ENCODE measurements at places on chromosomes 3 and 15.

- no peaks in the 10 kb centered on the region for H3K27me3 ChIP-seq
- no peak overlapping the region for H3K4me3 ChIP-seq
- H3K4me1 ChIP-seq: no peaks in the 10 kb centered on the region
These were observed 36.8 kb upstream of the TBL1XR1 start for GRCh38 chr3:177234121-177234520.

DNA sequence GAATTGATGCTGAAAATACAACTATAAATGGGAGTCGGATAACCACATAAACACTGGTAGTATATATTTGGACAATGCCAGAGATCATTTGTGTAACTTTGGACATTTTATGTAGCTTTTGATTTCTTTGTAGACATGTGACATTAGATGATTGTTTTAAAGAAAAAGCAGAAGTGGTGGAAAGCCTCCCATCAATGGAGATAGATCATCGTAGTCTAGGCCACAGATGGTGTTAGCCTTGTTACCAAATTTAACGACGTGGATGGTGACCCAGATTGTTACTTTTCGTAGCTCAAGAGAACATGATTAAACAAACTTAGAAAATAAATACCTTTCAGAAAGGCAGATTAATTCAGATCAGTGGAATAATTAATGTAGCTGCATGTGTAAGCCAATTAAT, 8.8 kb downstream of the CACNA1D start:
- H3K27ac ChIP-seq: no peak overlapping the region
- H3K36me3 ChIP-seq: peaks cover 17% of the 10 kb centered on the region
- DNase-seq: no peak
- H3K4me3 ChIP-seq: no peak overlapping the region
- H3K4me1 ChIP-seq: peaks cover 24% of the 10 kb centered on the region

- no peaks in the 10 kb centered on the region for H3K36me3 ChIP-seq
- H3K4me3 ChIP-seq: no peak overlapping the region
- peaks cover 75% of the 10 kb centered on the region for H3K27me3 ChIP-seq
- H3K4me1 ChIP-seq: no peaks in the 10 kb centered on the region
- no peak overlapping the region for H3K27ac ChIP-seq
- DNase-seq: peak; percentile 17
These were observed 6.3 kb upstream of the SCN5A start for GRCh38 chr3:38655708-38656300.

- DNase-seq: no peak
- H3K4me3 ChIP-seq: no peak overlapping the region
- H3K27ac ChIP-seq: no peak overlapping the region
- no peaks in the 10 kb centered on the region for H3K27me3 ChIP-seq
- H3K4me1 ChIP-seq: peaks cover 15% of the 10 kb centered on the region
- H3K36me3 ChIP-seq: peaks cover 6% of the 10 kb centered on the region
These were observed 11.3 kb downstream of the BMF start for GRCh38 chr15:40097096-40097967.

DNA sequence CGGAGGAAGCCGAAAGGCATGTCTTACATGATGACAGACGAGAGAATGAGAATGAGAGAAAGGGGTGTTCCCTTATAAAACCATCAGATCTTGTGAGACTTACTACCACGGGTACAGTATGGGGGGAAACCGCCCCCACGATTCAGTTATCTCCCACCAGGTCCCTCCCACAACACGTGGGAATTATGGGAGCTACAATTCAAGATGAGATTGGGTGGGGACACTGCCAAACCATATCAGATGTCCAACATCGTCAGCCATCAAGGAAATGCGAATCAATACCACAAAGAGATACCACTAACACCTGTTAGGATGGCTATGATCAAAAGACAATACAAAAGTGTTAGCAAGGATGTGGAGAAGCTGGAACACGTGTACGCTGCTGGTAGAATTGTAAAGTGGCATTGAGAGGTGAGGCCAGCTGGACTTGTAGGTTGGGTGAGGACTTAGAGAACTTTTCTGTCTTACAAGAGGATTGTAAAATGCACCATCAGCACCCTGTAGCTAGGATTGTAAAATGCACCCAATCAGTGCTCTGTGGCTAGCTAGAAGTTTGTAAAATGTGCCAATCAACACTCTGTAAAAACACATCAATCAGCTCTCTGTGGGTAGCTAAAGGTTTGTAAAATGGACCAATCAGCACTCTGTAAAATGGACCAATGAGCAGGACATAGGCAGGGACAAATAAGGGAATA, 37.5 kb downstream of the VGLL4 start:
- no peak for DNase-seq
- H3K4me3 ChIP-seq: no peak overlapping the region
- no peaks in the 10 kb centered on the region for H3K36me3 ChIP-seq
- H3K27me3 ChIP-seq: no peaks in the 10 kb centered on the region
- no peak overlapping the region for H3K27ac ChIP-seq

DNA sequence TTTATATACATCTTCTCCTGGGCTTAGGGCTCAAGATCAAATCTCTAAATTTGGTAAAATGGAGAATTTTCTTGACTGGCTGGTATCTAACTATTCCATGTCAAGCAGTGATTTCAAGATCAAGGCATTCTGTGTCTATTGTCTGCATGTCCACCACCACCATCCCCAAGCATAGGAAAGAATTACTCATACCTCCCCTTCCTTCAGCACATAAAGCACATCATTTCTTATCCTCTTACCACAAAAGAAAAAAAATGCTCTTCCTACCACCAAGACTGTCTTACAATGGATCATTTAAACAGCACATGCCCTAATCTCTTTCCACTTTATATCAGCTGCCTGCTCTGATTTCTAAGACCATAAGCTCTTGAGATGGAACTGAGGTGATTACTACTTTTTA, 470.5 kb upstream of the THBS1 start:
- H3K4me3 ChIP-seq: no peak overlapping the region
- DNase-seq: no peak
- no peaks in the 10 kb centered on the region for H3K36me3 ChIP-seq

DNA sequence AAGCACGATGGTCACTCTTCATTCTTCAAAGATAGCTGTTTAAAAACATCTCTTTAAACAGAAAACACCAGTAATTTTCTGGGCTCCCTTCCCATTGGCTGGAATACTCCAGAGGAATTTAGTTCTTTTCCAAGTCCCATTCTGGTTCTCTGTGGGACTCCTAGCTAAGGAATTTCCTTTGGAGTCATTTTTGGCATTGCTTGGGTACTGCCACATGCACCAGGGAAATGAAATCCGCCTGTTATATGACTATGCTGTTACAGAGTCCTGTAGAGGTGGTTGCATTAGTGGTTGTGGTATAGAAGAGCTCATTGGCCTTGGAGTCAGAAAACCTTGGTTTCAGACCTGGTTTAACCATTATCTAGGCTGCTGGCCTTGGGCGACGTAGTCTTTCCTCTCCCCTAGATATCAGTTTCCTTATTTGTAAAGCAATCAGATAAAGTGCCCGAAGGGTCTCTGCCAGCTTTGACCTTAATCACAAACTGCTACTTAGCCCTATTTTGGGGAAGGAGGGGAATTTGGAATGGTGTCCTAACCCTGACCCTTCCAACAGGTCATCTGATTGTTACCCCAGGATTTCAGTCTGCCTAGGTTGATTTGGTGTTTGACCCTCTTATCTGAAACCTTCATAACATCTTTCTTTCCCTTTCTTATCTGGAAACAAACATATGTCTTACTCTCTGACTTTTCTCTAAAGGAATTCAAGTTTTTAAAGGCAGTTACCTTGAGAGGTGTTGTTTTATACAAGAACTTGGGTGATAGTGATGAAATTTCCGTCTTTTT, 13.4 kb downstream of the RTP1 start:
- DNase-seq: no peak
- H3K4me1 ChIP-seq: peaks cover 40% of the 10 kb centered on the region
- peaks cover 3% of the 10 kb centered on the region for H3K27me3 ChIP-seq
- H3K36me3 ChIP-seq: no peaks in the 10 kb centered on the region

DNA sequence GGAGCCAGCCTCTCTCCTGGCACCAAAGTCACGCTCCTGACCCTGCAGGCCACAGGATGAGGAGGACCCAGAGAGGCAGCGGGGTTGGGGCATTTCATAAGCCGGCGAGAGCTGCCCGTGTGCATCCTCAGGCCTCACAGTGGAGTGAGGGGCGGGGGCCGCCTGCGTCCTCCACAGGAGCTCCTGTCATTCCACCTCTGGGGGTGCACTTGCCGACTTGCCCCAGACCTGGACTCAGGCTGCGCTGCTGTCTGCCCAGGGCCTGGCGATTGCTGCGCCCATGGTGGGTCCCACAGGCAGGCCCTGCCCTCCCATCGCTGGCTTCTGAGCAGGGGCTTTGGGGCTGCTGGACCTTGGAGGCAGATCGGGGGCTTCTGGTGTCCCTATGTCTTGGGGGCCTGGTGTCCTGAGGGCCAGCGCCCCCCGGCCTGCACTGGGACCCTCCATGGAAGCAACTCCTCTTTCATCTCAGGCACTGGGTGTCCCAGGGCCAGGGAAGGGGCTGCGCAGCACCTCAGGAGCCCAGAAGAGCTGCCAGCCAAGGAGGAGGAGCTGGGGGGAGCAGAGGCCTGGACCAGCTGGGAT, 184.0 kb downstream of the GOLGA6L6 start:
- DNase-seq: no peak
- H3K27me3 ChIP-seq: no peaks in the 10 kb centered on the region
- H3K27ac ChIP-seq: no peak overlapping the region

GRCh38 chr3:94137377-94137776, 74.5 kb downstream of the NSUN3 start:
- no peak for DNase-seq
- no peak overlapping the region for H3K4me3 ChIP-seq
- H3K27ac ChIP-seq: no peak overlapping the region
- no peaks in the 10 kb centered on the region for H3K36me3 ChIP-seq
- H3K4me1 ChIP-seq: no peaks in the 10 kb centered on the region

DNA sequence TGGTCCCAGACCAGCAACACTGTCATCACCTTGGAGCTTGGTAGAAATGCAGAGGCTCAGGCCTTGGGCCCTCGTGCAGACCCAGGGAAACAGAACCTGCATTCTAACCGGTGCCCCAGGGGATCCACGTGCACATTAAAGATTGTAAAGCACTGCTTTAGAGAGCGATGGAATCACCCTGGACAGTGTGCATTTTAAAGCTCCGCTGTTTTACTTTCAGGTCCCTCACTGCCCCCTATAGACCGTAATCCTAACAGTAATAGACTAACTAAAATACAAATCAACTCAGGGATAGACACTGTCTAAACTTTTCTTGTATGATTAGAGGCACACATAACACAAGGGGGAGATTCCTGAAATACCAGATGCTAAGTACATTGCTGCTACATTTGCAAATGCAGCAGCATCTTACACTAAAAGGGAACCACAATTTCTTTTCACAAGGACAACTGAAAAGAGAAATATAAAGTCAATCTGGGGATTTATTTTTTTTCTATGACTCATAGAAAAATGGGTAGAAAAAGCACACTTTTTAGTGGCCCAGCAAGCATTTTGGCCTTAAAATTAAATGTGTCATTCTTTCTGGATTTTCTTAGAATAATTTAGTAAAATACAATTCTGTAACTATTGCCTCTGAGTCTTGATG, 10.5 kb upstream of the SH3GL3 start:
- no peaks in the 10 kb centered on the region for H3K36me3 ChIP-seq
- H3K27me3 ChIP-seq: peaks cover 51% of the 10 kb centered on the region
- no peak overlapping the region for H3K27ac ChIP-seq
- peak; percentile 25 for DNase-seq
- H3K4me3 ChIP-seq: no peak overlapping the region

DNA sequence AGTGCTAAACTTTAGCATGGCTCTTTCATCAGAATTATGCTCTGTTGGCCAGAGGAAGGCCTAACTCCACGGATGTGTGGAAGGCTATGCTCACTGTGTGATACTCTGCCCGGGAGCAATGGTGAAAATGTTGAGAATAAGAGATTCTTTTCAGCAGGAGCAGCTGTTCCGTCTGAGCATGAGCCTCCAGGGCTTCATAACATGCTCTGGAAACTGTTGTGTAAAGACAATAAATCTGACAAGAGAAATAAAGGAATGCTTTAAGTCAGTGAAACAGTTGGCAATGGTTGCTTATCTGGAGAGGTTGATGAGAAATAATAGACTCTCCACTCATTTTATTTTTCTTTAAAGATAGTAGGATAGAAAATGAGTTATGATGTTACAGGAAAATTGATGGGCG, 269.8 kb downstream of the DIPK2A start:
- H3K27me3 ChIP-seq: no peaks in the 10 kb centered on the region
- H3K27ac ChIP-seq: no peak overlapping the region
- no peaks in the 10 kb centered on the region for H3K36me3 ChIP-seq
- H3K4me1 ChIP-seq: no peaks in the 10 kb centered on the region

DNA sequence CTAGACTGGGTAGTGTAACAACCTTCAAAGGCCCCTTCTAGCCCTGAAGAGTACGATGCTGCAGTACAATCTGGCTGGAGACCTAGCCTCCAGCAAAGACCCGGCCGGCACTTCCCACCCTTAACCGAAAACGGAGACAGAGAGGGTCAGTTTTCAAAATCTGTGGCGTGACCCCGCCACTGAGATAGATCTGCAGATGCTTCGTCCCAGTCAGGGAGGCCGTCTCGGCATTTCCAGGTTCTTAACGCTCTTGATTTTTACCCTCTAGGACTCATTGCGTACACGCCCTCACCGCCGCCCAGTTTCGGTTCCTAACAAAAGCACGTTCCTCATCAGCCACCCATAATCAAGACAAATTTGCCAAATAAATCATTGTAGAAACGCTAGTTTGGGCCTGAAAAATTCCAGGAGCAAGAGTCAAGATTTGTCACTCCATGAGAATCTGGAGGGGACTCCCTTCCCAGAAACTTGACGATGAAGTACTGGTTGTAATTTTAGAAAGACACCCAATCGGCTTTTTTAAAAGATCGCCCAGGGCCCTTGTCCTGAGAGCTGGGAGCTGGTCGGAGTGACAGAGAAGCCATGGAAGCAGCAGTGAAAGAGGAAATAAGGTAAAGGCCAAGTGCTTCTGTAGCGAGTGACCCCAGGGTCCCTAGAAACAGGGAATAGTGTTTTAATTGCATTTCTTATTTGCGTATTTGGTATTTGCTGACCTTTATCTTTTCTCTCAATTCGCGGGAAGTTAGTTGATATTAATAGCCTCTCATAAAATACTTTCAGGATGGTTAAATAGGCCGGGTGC, 868 bp upstream of the TMEM87A start:
- H3K27me3 ChIP-seq: no peaks in the 10 kb centered on the region
- H3K4me1 ChIP-seq: no peaks in the 10 kb centered on the region
- peaks cover 22% of the 10 kb centered on the region for H3K36me3 ChIP-seq

GRCh38 chr3:96813134-96813819, 1.1 kb upstream of the EPHA6 start:
- H3K27me3 ChIP-seq: no peaks in the 10 kb centered on the region
- H3K4me1 ChIP-seq: peaks cover 8% of the 10 kb centered on the region
- H3K27ac ChIP-seq: no peak overlapping the region
- DNase-seq: peak; percentile 88
- H3K36me3 ChIP-seq: peaks cover 8% of the 10 kb centered on the region

DNA sequence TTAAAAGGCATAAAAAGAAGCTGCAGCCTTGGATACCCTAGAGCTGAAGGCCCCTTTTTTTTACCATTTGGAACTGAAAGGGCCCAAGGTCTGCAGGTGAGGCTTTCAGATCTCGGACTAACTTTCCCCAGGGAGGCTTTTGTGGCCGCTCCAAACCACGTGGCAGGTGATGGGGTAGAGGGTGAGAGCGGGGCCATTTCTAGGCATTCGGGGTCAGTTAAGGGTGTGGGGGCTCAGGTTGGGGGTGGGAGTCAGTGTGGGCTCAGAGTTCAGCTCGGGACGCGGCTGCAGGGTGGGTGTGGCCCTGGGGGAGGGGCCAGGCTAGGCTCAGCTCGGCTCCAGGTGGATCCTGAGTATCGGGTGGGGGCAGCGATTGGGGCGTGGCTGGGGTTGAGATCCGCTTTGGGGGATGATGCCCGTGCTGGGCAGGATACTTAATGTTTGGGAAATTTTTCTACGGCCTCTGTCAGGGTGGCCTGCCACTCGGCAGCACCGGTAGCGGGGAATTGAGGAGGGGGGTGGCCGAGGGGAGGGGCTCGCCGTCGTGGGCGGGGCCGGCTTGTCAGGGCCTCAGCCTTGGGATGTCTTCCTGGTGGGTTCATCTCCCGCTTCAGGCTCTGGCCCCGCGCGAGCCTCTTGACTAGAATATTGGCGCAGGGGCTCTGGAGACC, 2.5 kb downstream of the KLF13 start:
- peak overlapping the region; percentile 67 for H3K27ac ChIP-seq
- peaks cover 24% of the 10 kb centered on the region for H3K36me3 ChIP-seq
- no peaks in the 10 kb centered on the region for H3K27me3 ChIP-seq
